Stimulated activated CD4-positive, alpha-beta T cell treated with anti-CD3 and anti-CD28 coated beads, Interleukin-15, amount 100 ng/mL, for 1 hour (primary cell): ENCODE measurements at places on chromosomes 4 and X.

DNA sequence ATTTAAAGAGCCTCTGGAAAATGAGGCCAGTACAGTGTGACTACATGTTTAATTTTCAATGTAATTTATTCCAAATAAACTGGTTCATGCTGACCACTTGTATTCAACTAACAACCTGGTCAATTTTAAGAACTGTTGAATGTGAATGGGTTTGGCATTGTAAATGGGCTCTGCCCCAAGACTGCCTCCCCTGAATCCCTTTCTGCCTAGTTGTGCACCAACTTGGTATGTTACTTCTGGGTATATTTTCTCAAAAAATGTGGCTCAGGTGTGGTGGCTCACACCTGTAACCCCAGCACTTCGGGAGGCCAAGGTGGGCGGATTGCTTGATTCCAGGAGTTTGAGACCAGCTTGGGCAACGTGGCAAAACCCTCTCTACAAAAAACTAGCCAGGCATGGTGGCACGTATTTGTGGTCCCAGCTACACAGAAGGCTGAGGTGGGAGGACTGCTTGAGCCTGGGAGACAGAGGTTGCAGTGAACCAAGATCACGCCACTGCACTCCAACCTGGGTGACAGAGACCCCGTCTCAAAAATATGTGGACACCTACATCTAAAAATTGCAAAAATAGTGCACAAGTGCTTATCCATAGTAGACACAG is 7.2 kb downstream of the RPL9 start:
- no peak for DNase-seq

DNA sequence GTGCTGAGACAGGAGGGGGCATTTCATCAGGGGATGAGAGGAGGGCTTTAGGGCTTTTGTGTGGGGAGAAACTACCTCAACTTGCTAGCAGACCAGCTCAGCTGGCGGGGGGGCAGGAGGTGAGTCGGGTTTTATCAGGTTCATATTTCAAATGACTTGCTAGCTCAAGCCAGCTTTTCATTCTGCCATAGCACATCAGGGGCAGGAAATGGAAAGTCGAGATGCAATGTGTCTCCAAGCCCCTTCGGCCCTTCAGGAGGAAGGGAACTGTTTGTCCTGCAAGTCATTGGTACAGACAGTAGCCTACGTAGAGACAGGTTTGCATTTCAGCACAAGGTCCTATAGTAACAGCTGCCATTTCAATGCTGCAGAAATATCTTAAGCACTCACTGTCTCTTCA is 194.1 kb downstream of the PTTG2 start:
- DNase-seq, result no peak

GRCh38 chrX:71167031-71167781 is 22.6 kb downstream of the NLGN3 start:
- no peak for DNase-seq

- no peak for DNase-seq
These were observed 499.3 kb upstream of the CT83 start for GRCh38 chrX:116961872-116962582.

- DNase-seq, result no peak
These were observed 45.6 kb downstream of the SEL1L3 start for GRCh38 chr4:25817059-25817681.

DNA sequence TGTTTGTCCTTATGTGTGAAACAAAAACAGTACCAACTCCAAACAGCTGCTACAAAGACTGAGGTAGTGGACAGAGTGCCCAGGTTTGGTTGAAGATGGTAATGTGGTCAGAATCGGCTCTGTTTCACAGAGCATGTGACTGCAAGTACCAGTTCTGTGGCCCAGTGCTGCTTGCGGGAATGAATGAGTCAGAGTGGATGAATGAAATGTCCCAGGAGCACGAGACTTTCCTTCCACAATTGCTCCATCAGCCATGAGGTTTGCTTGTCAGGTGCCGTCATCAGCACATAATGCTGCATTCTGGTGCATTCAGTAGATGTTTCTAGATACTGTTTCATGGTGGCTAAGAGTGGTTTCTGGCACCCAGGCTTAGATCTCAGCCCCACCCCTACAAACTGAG is 84.2 kb downstream of the GPR143 start:
- no peak for DNase-seq

DNA sequence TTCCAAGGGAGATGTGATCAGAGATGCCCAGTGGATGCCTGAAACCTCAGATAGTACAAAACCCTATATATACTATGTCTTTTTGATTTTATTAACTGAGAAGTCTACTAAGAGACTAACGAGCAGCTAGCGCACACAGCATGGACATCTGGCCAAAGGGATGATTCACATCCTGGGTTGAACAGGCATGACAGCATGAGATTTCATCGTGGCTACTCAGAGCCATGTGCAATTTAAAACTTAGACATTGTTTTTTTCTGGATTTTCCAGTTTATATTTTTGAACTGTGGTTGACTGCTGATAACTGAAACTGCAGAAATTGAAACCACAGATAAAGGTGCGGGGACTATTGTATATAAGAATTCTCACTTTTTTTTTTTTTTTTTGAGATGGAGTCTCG is 2252.9 kb upstream of the AGA start:
- DNase-seq, result no peak

DNA sequence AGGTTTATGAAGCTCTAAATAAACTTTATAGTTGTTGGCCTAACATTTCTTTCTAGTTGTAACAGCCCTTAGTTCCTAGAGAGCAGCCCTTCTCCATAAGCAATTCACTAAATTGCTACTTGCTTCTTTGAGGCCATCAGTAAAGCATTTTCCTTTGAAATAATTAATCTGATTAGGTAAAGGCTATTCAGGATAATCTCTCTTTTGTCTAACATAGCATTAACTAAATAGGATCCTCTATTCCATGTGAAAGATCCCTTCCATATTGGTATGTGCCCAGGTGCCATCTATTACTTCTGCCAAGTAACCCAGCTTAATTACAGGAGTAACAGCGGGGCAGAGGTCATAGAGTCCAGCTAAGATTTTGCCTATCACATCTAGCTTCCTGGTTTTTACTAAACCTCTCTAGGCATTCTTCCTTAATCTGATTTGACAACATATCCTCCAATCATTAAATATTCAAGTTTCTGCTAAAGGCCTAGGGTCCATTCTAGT is 1408.0 kb downstream of the PCDH18 start:
- no peak for DNase-seq
